ENCODE measurements at places on chromosomes 13 and 19.

GRCh38 chr13:109162248-109163036, 533.0 kb downstream of the MYO16 start:
- no peak for DNase-seq

- no peak for DNase-seq
Observed at GRCh38 chr13:45232591-45232990, 31.7 kb upstream of the KCTD4 start.

DNA sequence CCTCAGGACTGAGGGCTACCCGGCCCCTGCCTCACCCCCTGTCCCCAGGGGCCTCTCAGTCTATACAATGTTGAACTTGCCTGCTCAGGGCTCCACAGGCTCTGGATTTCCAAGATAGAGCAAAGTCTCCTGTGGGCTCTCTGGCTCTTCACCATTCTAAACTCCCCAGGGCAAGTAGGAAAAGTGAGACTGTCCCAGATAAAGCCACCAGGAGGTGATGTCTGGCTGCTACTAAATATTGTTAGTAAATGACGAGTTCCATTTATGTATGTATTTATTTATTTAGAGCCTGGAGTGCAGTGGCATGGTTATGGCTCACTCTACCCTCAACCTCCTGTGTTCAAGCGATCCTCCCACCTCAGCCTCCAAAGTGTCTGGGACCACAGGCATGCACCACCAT, 73.6 kb upstream of the SIAH3 start:
- DNase-seq: no peak

GRCh38 chr19:1389033-1389940, 5.6 kb downstream of the NDUFS7 start:
- no peak for DNase-seq

GRCh38 chr13:73210218-73210883, 151.5 kb downstream of the KLF5 start:
- DNase-seq: no peak

GRCh38 chr13:98478189-98479129, 98.4 kb downstream of the STK24 start:
- no peak for DNase-seq

- DNase-seq: no peak
Observed at GRCh38 chr13:21703846-21704245, 33.0 kb downstream of the FGF9 start.

DNA sequence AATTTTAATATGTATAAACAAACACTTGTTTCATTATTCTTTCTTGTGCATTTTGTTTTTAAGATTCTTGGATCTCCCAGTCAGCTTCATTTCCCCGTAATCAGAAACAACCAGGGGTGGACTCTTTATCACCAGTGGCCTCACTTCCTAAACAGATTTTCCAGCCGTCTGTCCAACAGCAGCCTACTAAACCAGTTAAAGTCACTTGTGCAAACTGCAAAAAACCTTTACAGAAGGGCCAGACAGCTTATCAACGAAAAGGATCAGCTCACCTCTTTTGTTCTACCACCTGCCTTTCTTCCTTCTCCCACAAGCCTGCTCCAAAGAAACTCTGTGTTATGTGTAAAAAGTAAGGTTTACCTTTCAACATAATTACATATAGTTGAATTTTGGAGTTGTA, 44.3 kb downstream of the ZMYM2 start:
- no peak for DNase-seq

DNA sequence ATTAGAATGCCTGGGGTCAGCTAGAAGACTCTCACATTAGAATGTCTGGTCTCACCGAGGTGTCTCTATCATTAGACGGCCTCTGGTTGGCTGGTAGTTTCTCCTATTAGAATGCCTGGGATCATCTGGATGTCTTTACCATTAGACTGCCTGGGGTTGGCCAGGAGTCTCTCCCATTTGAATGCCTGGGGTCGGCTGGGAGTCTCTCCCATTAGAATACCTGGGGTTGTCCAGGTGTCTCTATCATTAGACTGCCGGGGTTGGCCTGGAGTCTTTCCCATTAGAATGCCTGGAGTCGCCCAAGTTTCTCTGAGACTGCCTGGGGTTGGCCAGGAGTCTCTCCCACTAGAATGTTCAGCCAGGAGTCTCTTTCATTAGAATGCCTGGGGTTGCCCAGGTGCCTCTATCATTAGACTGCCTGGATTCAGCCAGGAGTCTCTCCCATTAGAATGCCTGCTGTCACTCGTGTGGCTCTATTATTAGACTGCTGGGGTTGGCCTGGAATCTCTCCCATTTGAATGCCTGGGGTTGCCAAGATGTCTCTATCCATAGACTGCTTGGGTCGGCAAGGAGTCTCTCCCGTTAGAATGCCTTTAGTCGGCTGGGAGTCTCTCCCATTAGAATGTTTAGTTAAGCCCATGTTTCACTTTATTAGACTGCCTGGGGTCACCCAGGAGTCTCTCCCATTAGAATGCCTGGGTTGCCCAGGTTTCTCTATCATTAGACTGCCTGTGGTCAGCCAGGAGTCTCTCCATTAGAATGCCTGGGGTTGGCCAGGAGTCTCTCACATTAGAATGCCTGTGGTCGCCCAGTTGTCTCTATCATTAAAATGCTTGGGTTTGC, 1467.8 kb downstream of the UQCRFS1 start:
- DNase-seq: no peak

DNA sequence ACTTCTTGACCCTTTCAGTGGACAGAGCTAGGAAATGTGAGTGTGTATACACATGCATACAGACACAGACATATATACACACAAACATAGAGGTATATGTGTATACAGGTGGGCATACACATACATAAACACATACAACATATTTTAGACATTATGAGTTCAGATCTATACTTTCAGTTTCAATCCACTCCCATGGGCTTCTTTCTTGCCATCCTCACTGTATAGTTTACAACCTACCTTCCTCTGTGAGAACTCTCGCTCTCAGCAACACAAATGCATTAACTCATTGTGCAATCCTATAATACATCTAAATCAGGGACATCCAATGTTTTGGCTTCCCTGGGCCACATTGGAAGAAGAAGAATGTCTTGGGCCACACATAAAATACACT, 21.2 kb upstream of the SCEL start:
- no peak for DNase-seq

GRCh38 chr19:18401580-18402112, 4.2 kb upstream of the LRRC25 start:
- DNase-seq: no peak

DNA sequence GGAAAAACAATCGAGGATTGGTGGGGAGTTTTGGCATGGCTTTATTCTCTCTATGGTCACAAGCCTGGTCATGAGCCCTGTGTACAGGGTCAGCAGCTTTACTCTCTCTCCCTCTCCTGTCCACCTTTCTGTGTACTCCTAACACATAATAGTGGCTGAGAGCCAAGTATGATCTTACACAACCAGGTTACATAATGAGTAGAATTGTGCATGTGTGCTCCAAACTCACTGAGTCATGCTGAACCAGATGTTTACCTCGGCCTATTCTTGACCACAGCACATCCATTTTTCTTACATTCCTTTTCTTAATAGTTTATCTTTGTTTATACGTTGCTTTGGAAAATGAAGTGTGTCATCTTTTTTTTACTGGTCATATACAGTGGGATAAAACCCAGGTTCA, 53.1 kb downstream of the ZNF254 start:
- no peak for DNase-seq

GRCh38 chr13:92137520-92137919, 739.1 kb downstream of the GPC5 start:
- no peak for DNase-seq

- DNase-seq: no peak
Observed at GRCh38 chr13:25237083-25237482, 50.2 kb downstream of the MTMR6 start.

- DNase-seq: no peak
Observed at GRCh38 chr19:35889370-35890112, 10.8 kb downstream of the NFKBID start.

DNA sequence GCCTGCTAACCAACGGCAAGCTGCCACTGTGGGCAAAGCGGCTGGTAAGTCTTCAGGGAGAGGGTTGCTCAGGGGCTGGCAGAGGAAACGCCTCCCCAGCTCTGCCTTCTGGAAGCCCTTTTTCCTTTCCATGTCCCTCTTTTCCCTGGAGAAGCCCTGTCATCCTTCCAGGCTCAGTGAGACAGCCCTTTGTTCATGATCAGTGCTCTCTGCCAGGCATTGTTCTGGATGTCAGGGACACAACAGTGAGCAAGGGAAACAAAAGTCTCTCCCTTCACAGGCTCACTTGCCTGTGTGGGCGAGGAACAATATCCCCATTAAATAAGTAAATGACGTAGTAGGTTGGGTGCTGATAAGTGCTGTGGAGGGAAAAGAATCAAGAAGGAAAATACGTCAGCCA, 13.9 kb upstream of the OVOL3 start:
- no peak for DNase-seq

GRCh38 chr19:10207026-10207425, 12.3 kb upstream of the DNMT1 start:
- no peak for DNase-seq

DNA sequence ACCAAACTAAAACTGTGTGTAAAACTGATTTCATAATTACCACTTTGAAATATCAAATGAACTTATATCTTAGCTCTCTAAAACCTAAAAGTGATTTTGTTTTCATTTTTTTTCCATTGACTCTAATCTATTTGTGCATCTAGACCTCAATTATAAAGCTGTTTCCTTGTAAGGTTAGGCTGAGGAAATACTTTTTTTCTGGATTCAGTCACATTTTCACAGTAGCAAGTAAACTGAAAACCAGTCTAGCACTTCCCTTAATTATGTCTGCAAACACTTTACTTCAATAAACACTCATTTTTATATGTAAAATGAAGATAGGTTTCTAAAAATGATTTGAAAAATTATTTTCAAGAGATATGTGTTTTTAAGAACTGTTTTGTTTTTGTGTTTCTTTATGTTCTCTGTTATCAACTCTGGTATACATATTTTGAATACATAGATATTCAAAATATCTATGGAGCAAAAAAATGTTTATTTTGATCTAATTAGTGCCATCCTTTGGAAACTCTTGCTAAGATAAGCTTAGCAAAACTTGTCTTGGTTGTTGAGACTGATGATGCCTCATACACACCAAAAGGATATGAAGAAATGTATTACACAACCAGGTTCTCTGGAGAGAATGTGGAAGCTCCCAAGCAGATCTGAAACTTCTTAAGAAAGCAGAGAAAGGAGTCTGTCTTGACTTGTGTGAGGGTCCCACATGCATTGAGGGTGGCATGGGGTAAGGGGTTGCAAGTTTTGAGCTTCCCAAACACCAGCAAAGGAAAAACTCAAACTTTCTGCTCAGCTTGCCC, 1887.4 kb downstream of the PCDH9 start:
- DNase-seq: no peak

DNA sequence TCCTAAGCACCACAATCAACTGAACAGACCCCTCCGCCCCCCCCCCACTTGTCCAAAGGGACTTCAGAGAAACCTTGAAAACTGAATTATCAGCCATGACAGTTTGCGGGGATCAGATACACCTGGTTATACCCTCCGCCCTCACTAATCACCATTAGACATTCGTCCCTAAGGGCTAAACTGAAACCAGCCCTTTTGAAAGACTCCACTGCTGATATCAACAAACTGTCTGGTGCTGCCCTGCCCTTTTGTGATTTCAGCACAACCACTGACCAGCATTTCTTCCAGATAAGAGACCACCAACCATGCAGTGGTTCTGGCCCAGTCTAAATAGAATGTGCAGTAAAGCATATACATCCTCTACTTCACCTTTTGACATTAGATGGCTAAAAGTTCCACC, 1422.9 kb downstream of the EFNB2 start:
- no peak for DNase-seq

Data from DMS79 (cell line).